Stimulated activated CD8-positive, alpha-beta memory T cell treated with anti-CD3 and anti-CD28 coated beads, Interleukin-15, amount 100 ng/mL, for 4 hours (primary cell): ENCODE measurements at places on chromosomes 16 and 17.

GRCh38 chr17:1058423-1059130 is 61.6 kb downstream of the TIMM22 start:
- DNase-seq, result no peak

GRCh38 chr17:59441464-59442096 is 110.1 kb downstream of the YPEL2 start:
- no peak for DNase-seq

GRCh38 chr16:3612510-3613466 is 1.4 kb upstream of the SLX4 start:
- DNase-seq, result no peak

GRCh38 chr16:13060932-13061331 is 159.5 kb downstream of the SHISA9 start:
- DNase-seq, result no peak

- DNase-seq, result no peak
These were observed 1324.9 kb upstream of the CDH8 start for GRCh38 chr16:63361032-63361624.

GRCh38 chr17:40122999-40123810 is 1.4 kb downstream of the MSL1 start:
- no peak for DNase-seq

DNA sequence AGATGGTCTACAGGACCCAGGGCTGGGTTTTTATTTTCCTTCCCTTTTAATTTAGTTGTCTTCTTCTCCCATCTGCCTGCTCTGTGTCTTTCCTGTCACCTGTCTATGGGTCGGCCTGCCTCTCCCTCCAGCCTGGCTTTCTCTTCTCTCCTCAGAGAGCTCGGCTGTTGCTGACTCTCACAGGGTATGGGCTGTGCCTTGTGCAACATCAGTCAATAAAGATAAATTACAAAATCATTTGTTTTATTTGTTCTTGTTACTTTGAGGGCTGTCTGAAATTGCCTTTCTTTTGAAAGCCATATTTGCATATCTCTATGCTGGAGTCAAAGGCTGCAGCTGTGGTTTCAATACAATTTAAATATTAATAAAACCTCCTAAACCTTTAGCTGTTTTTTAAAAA is 15.6 kb downstream of the RND2 start:
- DNase-seq, result no peak

- DNase-seq, result no peak
These were observed 28.2 kb downstream of the TNFRSF13B start for GRCh38 chr17:16943541-16944333.

DNA sequence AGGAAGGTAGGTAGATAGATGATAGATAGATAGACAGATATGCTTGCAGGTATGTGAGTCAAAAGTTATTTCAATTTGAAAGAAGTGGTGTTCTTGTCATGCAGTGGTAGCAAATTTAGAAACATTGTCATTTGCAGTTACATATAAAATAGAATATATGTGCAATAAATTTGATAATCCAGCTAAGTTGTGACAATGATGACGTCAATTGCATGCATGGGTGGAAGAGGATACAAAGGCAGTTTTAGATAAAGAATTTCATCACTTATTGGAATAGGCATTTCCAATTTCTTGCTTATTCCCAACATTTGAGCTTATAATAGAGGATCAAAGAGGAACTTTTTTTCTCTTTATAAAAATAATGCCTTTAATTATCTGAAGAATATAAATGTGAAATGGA is 99.2 kb upstream of the KCNJ16 start:
- DNase-seq, result no peak

DNA sequence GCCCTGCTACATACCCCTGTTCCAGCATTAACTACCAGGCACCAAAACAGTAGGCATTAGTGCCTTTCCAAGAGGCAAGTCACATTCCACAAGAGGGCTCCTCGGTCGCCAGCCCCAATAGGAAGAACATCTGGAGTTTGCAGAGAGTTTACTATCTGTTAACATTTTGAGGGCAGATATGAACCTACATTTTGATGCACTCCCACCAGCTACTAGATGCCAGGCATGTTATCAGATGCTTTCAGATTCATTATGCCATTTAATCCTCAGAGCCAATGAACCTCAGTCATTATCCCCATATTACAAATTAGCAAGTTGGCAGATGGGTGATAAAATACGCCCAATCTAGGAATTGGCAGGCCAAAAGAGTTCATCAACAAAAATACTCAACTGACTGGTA is 4.2 kb upstream of the CMTM2 start:
- no peak for DNase-seq

DNA sequence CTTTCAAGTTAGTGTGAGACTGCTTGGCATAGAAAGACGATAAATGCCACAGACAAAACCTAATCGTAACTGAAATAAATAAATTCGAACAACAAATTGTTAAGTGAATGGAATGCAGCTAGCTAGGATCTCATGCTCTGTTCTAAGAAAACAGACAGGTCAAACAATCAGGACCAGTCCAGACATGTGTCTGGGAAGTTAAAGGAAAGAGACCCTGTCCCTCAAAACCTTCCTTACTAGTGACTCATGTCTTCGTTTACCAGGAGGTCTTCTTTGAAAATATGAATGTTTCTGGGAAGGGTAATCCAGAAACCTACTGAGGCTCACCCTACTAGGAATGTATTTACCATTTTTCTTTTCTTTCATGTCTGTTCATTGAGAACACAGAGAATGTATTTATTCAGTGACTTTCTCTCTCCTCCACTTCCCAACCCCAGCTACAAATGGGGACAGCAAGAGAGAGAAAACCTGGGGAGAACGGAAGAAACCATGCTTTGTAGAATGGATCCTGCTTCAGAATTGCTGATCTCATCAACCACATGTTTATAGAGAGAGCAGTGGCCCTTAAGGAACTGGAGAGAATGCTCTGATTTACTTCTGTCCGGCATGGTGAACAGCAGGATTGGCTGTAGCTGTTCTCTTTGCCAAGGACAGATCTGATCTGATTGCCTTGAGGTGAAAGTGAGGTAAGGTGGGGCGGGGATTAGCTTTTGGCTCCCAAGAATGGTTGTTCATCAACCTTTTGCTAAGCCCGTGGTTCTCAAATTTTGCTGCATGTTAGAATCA is 39.4 kb upstream of the DHX8 start:
- no peak for DNase-seq

DNA sequence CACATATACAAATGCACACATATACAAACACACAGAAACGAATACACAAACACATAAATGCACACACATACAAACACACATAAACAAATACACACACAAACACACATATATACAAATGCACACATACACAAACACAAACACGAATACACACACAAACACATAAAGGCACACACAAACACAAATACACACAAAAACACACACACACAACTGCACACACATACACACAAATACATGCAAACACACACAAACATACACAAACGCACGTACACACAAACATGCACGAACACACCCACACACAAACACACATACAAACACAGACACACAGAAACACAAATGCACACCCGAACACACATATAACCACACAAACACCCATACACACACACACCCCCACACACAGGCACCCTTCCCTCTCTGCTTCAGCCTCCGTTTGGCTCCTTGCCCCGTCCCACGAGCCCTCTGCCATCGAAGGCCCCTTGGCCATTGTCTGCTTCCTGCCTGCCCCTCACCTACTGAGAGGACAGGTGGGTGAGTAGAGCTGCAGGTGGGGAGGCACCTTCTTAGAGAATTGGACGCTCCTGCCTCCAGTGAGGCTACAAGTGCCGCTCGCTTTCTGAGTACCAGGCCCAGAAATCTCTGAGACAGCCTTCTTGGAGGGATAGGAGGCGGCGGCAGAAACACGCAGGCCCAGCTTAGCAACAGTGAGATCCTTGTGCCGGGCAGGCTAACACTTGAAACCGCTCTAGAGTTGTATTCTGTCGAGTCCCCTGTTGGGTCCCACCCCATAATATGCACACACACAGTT is 331.2 kb downstream of the FOXL1 start:
- DNase-seq, result no peak

GRCh38 chr17:65071861-65072260 is 15.3 kb upstream of the GNA13 start:
- no peak for DNase-seq

- no peak for DNase-seq
These were observed 304.4 kb downstream of the HS3ST3B1 start for GRCh38 chr17:14605267-14605599.

DNA sequence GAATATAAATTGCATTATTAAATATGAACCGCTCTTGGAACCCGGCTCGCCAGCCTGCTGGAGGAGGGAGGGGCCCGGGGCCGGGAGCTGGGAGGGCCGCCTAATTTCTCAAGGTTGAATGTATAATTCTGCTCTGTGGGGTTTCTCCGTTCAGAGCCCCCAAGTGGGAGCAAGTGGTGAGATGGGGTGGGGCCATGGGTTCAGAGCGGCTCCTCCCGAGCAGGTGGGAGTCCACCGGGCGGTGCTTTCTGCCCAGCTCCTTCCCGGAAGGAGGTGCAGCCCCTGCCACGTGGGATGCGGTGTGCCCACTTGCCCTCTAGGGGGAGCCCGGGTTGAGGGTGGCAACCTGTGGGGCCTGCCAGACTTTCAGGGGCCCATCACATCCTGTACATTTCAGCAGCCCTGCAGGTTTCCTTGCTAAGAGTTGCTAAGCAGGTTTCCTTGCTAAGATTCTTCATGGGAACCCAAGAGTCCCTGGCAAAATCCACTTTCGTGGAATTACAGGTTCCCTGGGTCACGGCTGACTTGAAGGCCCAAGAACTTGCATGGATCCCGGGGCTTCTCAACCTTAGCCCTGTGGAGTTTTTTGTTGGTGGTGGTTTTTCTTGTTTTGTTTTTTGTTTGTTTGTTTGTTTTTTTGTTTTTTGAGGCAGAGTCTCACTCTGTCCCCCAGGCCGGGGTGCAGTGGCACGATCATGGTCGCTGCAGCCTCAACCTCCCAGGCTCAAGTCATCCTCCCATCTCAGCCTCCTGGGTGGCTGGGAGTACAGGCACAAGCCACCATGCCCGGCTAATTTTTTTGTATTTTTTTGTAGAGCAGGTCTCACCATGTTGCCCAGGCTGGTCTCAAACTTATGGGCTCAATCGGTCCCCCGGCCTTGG is 196.7 kb upstream of the GSE1 start:
- peak; percentile 45 for DNase-seq

GRCh38 chr16:1745900-1746692 is 25.2 kb downstream of the NME3 start:
- DNase-seq, result no peak

GRCh38 chr17:66533572-66533971 is 231.2 kb downstream of the PRKCA start:
- DNase-seq, result no peak

GRCh38 chr17:80047176-80047575 is 10.7 kb downstream of the CCDC40 start:
- DNase-seq, result no peak

GRCh38 chr16:87636050-87636684 is 33.9 kb downstream of the JPH3 start:
- DNase-seq, result peak; percentile 57

DNA sequence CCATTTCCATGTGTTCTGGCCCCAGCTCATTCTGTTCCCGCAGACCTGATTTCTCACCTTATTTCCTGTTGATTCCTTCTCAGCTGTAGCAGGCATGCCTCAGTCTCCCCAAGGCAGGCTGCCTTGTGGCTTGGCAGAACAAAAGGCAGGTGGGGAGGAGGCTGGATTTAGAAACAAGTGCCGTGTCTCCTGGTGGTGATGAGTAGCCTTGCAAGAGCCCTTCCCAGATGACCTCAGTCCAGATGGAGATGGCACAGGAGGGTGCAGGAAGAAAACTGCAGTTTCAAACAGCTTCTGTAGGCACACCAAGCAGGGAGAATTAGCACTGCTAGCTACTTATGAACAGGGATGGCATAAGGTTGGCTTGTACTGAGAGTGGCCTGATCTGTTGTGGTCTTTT is 64.6 kb downstream of the ARHGAP44 start:
- DNase-seq, result no peak

- no peak for DNase-seq
These were observed 83.9 kb downstream of the NT5M start for GRCh38 chr17:17387017-17387497.

- DNase-seq, result no peak
These were observed 24.1 kb downstream of the JPH3 start for GRCh38 chr16:87626401-87626800.

- no peak for DNase-seq
These were observed 17.8 kb downstream of the RGS9 start for GRCh38 chr17:65154770-65155589.

DNA sequence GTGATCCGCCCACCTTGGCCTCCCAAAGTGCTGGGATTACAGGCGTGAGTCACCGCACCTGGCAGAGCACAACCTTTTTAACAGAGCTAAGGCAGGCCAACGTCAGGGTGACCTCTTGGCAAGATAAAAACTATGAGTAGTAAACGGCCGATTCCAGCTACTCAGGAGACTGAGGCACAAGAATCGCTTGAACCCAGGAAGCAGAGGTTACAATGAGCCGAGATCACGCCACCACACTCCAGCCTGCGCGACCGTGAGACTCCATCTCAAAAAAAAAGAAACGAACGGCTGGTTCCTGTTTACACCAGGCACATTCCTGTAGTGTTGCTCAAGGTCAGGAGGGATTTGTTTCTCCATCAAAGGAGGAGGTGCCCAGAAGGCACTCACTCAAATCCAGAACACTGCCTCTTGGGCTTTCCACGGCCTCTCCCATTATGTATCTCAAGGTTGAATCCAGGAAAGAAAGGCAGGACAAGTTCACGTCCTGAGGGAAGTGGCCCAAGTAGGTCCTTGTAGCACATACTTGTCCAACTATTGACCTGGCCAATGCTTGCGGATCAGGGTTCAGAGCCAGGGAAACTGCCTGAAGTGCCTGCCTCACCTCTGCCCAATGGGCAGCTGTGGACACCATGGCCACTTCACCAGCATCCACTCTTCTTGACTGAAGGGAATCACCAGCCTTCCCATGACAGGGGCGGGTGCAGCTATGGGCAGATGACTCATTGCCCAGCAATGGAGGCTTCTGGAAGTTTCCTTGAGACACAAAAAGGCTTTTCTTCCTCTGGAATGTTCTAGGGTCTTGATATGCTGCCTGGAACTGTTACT is 13.5 kb downstream of the KNOP1 start:
- no peak for DNase-seq

DNA sequence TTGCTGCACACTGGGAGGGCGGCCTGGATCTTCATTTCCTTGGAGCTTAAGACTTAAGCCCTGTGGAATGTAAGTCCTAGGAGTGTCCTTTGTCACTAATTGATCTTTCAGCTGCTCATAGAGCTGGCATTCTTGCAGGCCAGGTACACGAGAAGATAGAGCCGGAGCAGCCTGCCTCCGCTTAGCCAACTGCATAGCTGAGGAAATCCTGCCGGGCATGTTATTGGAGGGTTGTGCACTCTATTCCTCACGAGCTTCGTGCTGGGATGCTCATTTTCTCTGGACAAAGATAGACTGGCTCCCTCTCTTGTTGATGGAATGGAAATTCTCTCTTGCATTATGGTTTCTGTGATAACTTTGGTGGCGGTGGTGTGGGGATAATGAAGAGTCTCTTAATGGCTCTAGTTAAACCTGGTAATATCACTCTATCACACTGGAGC is 76.9 kb downstream of the RPA1 start:
- no peak for DNase-seq

DNA sequence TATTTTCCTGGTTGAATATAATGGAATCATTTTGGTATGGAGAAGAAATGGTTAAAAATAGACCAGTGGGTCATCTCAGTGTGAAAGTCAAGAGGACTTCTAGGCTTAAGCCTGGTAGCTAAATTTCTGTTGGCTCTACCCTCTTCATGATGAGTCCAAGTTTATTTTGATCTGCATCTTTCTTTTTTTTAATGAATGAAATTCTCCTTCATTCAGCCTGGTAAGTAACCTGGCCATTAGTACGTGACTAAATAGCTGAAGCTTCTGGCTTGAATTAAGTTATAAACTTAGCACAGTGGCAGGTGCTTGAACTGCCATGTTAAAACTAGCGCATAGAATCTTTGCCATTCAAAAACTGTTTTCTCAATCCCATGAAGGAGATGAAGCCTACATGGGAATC is 28.0 kb downstream of the NF1 start:
- DNase-seq, result no peak
